ENCODE measurements at places on chromosomes 6 and 20. TPM values are rescaled to one million over a fixed set of nuclear protein-coding genes. Genes with fewer than 3 reads are reported as not detected.
A peak's percentile ranks its signal among the peaks of the same experiment; 100 is the strongest.

The DDRGK1 gene
- 57.2 TPM for total RNA-seq

The FAXC gene
- total RNA-seq: 26.7 TPM

The PRSS16 gene
- 0.57 TPM for total RNA-seq

The SMLR1 gene
- total RNA-seq: not detected

The RANBP9 gene
- total RNA-seq: 41.5 TPM

The SLC17A2 gene
- not detected for total RNA-seq

The KCNK15 gene
- total RNA-seq: not detected

DNA sequence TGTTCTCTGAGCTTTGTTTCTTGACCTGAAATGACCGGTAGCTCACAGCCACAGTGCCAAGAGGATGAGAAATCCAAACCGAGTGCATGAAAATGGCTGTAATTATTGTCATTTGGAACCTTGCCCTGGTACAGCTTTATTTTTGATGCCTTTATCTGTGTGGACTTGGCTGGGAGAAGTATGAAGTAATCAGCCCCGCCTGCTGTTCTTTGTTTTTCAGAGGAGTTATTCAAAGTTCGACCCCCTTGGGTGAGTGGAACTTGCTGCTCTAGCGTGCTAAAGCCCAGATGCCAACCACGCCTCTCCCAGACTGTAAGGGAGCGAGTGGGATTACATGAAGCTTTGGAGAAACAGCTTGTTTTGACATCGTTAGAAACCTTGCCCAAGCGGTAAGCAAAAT lies 48.3 kb downstream of the ECT2L start:
- DNase-seq: no peak

GRCh38 chr6:56292505-56293181 lies 45.3 kb upstream of the COL21A1 start:
- DNase-seq: peak; percentile 42

GRCh38 chr6:3625149-3625979 lies 126.1 kb downstream of the PXDC1 start:
- DNase-seq: no peak

DNA sequence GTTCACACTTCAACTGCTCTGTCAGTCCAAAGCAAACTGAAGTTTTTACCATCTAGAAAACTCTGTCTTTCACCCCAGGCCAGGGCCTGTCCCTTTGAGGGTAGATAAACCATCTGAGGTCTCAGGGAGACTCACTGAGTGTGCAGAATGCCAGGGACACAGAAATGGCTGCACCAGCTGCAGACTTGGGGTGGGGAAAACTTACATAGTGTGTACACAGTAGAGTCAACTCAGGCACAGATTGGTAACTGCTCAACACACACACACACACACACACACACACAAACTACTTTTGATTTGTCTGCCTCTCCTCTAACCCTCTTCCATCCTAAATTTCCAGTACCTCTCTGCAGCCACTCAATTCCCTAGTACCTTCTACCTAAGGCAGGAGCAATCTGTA lies 374.9 kb upstream of the JAG1 start:
- no peak for DNase-seq

GRCh38 chr20:19868441-19868840 lies 110.4 kb downstream of the RIN2 start:
- DNase-seq: no peak

DNA sequence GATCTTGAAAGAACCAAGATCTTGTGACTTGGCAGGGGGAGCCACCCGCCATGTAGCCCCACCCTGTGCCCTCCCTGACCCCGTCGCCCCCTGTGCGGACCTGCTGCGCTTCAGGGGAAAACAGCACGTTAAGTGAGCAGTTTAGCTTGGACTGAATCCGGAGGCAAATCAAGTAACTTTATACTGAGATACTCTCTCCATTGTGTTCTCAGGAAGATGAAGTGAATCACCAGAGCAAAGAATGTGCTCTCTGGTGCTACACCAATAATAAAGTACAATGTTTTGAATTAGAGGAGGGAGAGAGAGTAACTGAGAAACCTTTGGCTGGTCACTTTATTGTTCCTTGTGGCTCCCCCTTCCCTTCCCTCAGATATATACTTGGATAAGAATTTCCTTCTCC lies 83.4 kb downstream of the TXNDC5 start:
- no peak for DNase-seq

- no peak for DNase-seq
Observed at GRCh38 chr6:157660414-157660813, 162.6 kb upstream of the SNX9 start.
